ENCODE measurements at places on chromosomes 5 and 9. TPM values are rescaled to one million over a fixed set of nuclear protein-coding genes. Genes with fewer than 3 reads are reported as not detected.

- no peak for DNase-seq
Measured at GRCh38 chr5:130045334-130045733, 141.1 kb downstream of the CHSY3 start.

GPRIN1 gene
- 0.92 TPM for total RNA-seq

DNA sequence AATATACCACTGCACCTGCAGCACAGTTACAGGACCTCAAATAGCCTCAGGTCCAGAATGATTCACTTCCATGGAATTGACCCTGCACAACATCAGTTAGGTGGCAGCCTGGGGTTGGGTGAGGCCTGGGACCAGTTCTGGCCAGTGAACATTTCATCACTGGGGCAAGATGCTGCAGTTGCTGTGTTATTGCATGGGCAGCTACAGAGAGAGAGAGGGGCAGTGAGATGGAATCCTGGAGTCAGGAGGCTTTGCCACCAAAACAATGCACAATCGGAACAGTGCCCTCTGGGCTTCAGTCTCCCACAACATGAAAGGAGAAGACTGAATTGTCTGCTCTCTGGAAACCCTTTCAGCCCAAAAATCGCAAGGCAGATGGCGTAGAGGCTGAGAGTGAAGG, 51.8 kb downstream of the SH3TC2 start:
- DNase-seq, result no peak

GRCh38 chr5:20572614-20573013, 584.6 kb upstream of the CDH18 start:
- DNase-seq, result no peak

TRPM6 gene
- total RNA-seq, result 12.3 TPM

GRCh38 chr9:18366184-18366583, 107.8 kb upstream of the ADAMTSL1 start:
- peak; percentile 14 for DNase-seq

DNA sequence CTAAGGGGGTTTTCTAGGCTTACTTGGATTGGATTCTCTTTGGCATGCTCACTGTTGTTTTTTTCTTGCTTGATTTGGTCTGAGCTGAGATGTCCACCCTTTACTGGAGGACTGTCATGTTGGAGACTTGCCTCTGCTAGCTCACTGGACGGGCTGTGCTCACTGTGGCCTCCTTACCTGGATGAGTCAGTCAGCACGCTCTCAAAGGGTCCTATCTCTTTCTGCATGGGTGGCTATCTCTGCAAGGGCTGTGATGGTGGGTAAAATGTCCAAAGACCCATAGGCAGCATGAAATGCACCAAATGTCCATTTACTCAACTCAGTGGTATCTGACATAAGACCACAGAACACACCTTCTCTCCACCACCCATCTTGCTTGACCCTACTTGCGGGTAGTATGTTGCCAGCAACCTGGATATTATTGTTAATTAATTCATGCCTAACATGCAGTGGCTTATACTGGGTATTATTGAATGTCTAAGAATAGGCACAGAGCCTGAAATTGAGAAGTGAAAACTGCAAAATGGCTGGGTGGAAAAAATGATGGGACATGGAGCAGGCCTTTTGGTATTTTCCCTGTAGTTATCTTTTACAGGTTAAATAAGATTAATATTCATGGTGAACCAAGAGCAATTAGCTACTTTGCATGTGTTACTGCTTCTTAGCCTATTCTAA, 68.9 kb upstream of the TLE1 start:
- DNase-seq, result no peak

DNA sequence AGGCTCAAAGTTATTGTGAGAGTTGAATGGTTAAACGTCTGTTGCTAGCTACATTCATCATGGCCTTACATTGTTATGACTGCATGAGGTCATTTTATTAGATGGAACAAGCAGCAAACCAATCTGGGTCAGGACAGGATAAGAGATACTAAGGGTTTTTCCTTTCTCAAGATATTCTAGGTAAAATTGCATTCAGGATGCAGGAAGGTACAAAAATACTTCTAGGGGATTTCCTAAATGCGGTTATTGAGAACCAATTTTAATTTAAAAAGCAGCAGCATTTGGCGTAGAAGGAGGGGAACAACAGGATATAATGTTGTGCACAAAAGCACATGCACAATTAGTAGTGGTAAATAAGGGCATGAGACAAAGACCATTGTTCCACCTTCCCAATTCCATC, 39.2 kb upstream of the LURAP1L start:
- no peak for DNase-seq

DNA sequence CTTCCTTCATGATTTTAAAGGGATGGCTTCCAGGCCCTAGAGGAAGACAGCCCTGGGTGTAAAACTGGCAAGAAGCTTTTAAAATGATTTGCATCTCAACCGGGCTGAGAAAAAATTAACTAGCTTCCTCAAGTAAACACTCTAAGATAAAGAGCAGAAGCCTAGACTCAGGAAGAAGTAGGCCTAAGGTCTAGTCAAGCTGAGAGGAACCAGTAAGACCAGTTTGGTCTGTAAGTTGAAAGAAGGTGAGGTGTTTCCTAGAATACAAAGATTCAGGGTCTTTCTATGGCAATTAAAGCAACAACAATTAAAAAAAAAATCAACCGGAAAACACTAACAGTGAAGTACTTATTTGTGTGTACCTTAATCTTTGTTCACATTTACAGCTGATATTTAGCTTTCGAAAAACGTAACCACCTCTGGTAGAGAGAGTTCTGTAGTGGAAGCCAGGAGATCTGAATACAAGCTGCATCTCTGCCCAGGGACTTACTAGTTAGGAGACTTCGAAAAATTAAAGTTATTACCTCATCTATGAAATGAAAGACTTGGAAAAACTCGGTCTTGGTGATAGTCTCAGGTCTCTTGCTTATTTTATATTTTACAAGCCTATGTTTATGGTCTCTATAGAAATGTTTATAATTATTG, 75.7 kb downstream of the TUSC1 start:
- peak; percentile 81 for DNase-seq

HDHD3 gene
- 105 TPM for total RNA-seq

MAMDC2 gene
- 91.4 TPM for total RNA-seq

TNFSF8 gene
- not detected for total RNA-seq

CCL28 gene
- total RNA-seq, result 5.5 TPM

- DNase-seq, result no peak
Measured at GRCh38 chr5:63500242-63500641, 462.0 kb downstream of the HTR1A start.

DNA sequence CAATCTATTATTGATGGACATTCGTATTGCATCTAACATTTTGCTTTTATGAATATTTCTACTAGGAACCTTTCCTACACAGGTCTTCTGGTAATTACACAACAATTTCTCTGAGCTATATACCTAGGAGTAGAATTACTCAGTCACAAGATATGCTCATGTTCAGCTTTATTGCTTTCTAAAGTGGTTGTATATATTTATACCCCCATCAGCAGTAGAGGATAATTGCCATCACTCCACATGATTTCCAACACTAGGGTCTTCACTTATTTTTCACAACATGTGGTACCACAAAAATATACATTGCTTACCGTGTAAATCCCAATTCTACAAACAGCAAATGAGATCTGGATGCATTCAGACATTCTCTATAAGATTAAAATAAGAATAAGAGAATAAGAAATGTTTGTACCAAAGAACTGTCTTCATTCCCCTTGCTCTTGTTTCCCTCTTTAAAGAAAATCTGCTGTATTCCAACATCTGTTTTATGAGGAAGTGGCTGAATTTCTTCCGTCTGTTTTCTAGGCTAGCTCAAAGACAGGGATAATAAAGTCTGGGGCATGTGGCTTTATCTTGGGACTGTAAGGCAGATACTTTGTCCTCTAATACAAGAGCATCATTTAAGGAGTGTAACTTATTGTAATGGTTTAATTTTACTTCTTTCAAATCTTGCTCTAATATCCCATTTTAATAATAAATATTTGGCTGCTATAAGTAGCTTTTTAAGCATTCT, 28.2 kb downstream of the ARL15 start:
- no peak for DNase-seq

DNA sequence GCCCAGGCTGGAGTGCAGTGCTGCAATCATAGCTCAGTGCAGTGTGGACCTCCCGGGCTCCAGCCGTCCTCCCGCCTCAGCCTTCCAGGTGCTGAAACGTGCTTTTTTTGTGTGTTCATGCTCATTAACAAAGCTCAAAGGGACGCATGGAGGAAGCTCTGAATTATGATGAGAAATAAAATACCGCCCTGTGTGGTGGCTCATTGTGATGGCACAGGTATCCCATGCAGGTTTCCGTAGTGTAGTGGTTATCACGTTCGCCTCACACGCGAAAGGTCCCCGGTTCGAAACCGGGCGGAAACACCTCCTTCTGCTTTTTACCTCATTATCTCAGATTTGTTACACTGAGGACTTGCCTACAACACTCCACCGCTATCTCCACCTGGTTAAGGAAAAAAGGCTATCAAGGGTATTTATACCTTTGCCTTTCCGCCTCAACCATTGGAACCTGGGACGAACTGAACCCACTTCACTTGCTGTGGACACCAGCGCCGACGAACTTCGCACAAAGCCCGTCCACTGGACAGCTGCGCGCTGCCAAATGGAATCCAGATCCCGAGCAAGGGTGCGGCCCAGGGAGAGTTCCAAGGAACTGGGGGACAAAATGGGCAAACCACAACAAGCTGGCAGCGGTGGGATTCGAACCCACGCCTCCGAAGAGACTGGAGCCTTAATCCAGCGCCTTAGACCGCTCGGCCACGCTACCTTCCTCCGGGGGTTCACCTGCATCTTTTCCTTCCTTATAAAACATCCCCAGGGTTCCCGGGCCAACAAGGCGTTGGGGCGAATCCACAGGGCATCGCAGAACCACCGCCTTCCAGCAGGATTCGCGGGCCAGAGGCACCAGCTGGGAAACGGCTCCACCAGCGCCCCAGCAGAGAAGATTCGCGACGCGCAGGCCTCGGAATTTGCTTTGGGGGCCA, 26.3 kb downstream of the OR2V2 start:
- DNase-seq, result peak; percentile 54

DNA sequence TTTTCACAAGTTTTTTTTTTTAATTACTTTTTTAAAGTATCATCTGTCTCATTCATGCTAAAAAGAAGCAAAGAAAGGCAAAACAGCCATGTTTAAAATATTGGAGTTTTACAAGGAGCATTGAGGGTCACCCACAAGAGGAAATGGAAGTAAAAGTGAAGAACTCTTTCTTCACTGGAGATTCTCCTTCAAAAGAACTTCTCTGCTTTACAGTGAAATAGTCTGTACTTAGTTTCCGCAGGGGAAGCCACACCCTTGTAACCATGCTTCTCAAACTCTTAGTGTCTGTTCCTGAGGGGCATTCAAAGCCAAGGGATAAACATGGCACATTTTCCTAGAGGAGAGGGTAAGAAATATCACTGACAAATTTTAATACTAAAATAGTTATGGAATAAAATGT, 8.6 kb downstream of the C9orf72 start:
- DNase-seq, result no peak

ZDHHC21 gene
- total RNA-seq, result 7.0 TPM

GRCh38 chr5:134460551-134460950, 48.9 kb upstream of the CDKN2AIPNL start:
- DNase-seq, result no peak

DNA sequence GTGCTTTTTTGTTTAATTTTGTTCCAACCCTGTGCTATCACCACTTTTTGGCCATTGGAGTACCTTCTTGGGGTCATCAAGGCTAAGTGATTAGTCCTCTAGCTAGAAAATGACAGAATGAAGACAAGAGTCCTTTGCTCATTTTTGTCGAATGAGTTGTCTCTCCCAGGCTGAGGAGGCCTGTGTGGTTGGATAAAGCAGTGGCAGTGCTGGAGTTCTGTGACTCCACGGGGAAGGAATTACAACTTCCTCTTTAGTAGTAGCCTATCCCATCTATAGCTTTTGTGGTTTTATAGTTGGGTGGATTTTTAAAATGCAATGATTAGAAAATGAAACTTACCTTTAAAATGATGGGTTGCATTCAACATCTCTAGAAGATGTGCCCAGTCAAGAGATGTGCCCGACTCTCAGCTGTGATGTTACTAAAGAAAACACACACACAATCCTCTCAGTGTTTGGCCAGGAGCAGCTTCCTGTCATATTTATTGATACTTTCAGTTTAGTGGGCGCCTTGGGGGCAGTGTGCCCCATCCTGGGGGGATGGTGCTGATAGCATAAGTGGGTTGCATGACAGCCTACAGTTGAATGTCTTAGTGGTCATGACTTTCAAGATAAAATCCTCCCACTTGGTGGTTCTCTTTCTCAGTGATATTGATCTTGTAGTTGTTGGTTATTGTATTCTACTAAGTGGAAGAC, 11.9 kb downstream of the OTULINL start:
- DNase-seq, result no peak

GRCh38 chr5:53418826-53419658, 61.4 kb upstream of the FST start:
- DNase-seq, result no peak
